ENCODE measurements at places on chromosomes 5 and 9.

GRCh38 chr9:24011009-24011717 lies 185.1 kb upstream of the ELAVL2 start:
- DNase-seq: no peak

GRCh38 chr9:91073811-91074771 lies 272.5 kb downstream of the SYK start:
- no peak for DNase-seq

GRCh38 chr9:129148463-129149204 lies 29.4 kb downstream of the IER5L start:
- DNase-seq: no peak

GRCh38 chr5:38843665-38844064 lies 2.1 kb upstream of the OSMR start:
- DNase-seq: no peak

- no peak for DNase-seq
Observed at GRCh38 chr9:96217294-96217707, 84.7 kb downstream of the HSD17B3 start.

GRCh38 chr5:143361438-143361837 lies 42.0 kb downstream of the NR3C1 start:
- no peak for DNase-seq

DNA sequence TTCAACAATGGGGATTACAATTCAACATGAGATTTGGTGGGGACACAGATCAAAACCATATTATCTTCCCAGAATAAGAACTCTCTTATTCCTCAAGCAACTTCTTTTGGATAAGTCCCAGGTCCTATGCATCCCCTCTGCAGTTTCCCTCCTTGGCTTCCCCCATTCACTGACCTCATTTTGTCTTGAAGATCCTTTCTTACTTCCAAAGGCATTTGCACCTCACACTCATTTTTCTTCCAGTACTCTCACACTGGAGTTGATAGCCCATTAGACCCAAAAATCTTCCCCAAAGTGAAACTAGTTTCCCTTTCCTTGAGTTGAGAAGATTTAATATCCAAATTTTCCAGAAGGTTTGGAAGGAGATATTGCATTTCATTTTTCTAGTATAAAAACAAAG lies 178.0 kb upstream of the DAPK1 start:
- DNase-seq: no peak

- no peak for DNase-seq
Observed at GRCh38 chr9:100474082-100474923, 1.4 kb downstream of the TMEFF1 start.

DNA sequence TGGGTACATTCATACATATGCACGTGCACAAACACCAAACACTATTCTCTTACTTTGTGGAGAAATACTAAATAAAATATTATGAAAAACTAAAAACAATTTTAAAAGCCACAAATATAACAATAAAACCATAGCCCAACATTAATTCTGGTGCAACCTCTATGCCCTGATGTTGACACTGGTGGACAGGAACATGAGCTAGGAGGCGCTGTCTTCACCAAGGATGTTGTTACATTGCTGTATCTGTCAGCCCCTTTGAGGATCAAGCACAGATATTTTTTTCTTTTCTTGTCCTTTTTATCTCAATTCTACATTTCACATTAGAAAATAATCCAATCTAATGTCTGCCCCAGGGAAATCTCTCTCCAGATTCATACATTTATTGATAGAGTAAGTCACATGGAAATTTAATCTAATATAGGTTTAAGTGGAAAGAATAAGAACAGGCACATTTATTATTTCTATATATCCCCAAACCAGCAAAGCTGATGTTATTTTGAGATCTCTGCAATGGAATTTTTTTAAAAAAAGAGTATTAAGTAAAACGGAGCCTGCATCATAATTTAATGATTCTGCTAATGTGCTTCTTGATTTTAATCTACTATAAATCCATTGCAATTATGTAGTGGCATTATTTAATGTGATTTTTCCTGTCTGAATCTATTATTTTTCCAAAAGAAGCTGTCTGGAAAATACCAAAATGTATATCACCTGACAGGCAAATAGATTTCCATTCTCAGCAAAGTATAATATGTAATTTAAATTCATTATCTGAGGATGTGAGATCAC lies 716.5 kb downstream of the MTRR start:
- DNase-seq: no peak
